NCI-H2081 treated with DMSO at 0.1 percent for 48 hours (cell line): ENCODE measurements at places on chromosomes 2 and 18.

DNA sequence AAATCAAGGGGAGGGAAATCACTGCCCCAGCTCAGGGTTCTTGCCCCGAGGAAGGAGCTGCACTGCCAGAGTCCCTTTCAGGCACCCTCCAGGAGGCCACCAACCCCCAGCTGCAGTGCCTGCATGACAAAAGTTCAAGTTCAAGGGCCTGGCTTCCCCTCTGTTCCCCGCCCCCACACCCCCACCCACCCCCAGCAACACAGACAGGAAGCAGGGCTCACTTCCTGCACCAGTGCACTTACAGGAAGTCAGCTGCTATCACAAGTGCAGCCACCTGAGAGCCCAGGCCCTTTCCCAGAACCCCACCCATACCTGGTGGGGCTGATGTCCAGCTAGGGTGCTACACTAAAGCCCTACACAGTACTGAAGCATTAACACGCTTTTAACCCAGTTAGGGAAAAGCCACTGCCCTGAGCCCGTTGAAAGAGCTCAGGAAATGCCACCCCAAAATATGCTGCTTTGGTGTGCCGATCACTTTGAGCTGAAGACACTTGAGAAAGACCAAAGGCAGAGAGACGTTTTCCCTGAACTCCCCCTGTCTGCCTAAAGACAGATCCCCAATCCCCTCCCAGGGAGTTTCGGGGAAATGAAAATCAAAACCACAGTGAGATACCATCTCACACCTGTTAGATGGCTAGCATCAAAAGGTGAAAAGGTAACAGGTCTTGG, 109.9 kb upstream of the CAB39 start:
- DNase-seq, result no peak

GRCh38 chr2:69269330-69269729, 117.7 kb downstream of the GFPT1 start:
- DNase-seq, result no peak

GRCh38 chr2:120419073-120419472, 73.1 kb downstream of the INHBB start:
- DNase-seq, result no peak

- no peak for DNase-seq
Measured at GRCh38 chr2:13193075-13193474, 476.3 kb downstream of the TRIB2 start.

DNA sequence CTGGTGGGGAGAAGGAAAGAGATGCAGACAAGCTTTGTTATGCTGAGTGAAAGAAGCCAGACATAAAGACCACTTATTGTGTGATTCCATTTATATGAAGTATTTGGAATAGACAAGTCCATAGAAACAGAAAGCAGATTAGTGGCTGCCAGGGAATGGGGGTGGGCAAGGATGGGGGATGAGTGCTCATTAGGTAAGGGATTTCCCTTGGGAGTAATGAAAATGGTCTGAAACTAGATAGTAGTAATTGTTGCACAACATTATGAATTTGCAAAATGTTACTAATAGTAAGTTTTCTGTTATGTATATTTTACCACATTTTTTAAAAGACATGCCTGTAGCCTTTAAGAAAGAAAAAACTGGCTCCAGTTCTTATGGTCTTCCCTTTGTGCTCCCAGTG, 154.9 kb downstream of the LNPK start:
- DNase-seq, result no peak

DNA sequence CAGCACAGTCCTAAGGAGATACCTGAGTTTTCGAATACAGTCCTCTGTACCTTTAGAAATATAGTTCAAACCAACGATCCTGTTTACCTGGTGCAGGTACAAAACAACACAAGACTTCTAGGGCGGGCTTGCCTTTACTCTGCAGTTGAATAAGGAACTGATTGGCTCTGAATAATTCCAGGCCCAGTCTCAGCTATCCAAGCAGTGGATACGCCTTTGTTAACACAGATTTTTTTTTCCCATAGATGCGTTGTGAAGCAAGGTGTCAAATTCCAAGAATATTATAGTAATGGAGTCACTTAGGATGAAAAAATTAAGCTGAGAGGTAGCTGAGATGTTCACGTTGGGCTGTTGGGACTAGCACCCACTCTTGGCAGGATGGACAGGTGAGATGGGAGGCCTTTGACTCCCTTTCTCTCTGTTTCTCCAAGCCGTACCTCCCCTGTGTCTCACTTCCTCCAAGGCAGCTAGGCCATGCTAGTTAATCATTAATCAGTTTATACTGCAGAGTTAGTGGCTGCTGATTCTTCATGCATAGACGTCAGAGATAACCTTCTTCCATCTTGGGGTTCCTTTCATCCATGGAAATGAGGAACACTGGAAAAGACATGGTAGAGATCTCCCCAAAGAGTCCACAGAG, 380.8 kb upstream of the ACVR2A start:
- no peak for DNase-seq

- DNase-seq, result no peak
Measured at GRCh38 chr2:20579866-20580265, 71.0 kb downstream of the HS1BP3 start.

DNA sequence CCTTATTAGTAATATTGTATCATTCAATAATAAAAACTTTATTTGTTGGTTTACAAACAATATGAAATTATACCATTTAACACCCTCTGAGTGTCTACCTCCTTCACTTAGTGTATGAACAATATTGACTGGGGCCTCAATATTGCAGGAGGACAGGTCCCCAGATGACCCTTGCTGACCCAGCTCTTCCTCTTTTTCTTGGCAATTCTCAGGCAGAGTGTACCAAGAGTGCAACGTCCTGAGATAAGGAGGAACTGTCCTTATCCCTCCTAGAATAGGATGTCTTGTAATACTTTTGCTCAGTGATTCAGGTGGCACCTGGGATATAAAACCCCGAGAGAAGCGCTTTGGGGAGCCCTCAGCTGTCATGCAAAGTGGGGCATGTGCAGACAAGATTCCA, 76.8 kb downstream of the PLA2R1 start:
- no peak for DNase-seq

- DNase-seq, result peak; percentile 71
Measured at GRCh38 chr2:240881913-240882312, 13.3 kb downstream of the AGXT start.

DNA sequence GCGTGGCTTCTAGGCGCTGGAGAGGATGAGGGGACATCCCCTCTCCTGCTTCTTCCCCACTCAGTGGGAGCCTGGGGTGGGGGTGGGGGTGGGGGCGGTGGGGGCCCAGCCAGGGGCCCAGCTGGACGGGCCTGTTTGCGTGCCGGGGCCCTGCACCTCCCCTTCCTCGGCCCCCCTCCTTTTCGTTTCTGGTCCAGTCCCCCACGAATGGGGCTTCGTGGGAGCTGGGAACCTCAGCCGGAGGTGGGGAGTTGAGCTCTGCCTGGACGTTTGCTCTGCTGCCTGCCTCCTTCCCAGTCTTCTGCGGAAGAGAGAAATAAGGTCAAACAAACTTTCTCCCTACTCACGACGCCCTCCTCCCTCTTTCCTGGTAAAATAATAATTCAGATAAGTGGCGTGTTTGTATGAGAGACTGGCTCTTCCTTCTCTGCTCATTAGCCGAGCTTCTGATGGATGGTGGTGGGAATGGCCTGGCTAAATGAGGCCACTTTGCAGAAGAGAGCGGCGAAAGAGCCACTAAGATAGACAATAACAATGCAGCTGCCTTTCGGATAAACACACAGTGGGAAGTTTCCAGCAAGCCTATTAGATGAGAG, 782 bp downstream of the MTA3 start:
- peak; percentile 26 for DNase-seq

GRCh38 chr2:120999377-121000097, 263.9 kb downstream of the GLI2 start:
- DNase-seq, result no peak

DNA sequence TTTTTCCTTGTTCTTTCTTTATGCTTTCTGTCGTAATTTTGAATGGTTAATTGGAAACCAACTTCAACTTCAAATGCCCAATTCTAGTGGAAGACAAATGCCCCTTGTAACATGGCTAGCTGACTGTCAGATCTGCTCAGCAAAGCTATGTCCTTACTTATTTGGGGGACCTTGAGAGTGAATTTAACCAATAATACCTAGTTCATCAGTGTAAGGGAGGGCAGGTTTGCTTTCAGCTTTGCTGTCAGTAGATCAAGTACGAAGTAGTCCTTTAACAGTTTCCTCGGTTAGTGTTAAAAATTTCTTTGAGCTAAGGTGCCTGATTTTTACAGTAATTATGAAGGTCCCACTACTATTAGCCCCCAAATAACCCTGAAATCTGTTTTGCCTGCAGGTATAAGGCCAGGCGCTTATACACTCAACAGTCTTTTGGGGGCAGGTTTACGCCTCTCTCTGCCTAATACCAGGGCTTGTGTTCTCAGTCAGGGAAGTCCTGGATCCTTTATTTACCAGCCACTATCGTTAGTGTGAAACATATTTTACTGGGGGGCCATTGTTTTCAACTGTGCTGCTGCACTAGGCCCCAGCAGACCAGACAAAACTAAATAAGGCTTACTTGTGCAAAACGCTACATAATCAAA, 165.1 kb upstream of the KCNJ3 start:
- no peak for DNase-seq

DNA sequence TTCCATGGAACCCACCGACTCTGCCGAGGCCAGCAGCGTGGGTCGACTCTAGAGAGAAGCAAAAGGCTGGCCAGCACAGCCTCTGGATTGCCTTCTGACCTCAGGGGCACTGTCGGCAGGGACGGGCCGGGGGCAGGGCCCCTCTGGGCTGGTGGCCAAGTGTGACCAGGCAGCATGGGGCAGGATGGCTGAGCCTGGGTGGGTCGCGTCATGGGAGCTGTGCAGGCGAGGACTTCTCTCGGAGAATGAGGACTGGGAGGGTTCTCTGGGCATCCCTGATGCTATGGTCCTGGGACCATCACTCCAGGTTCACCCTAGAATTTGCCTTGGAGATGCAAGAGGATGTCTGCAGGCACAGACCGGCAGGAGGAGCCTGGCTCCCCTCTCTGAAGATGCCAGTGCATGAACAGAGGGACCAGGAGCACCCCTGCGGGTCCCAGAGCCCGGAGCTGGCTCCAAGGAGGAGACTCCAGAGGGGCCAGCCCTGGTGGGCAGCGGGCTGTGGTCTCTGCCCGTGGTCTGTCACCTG, 289.2 kb downstream of the NDUFA10 start:
- no peak for DNase-seq

- no peak for DNase-seq
Measured at GRCh38 chr18:31632356-31632755, 40.7 kb downstream of the TTR start.
